ENCODE measurements at places on chromosomes 13 and 19. TPM values are rescaled to one million over a fixed set of nuclear protein-coding genes. Genes with fewer than 3 reads are reported as not detected.

The VASP gene
- total RNA-seq, result 226 TPM

The HMG20B gene
- total RNA-seq, result 55.6 TPM

The BSG gene
- total RNA-seq, result 712 TPM

The FPR1 gene
- total RNA-seq, result 0.16 TPM

The MEDAG gene
- 0.15 TPM for total RNA-seq

The RB1 gene
- total RNA-seq, result 17.3 TPM

The KLF1 gene
- total RNA-seq, result 0.11 TPM

The NUDT19 gene
- total RNA-seq, result 42.6 TPM

The ZNF799 gene
- 1.6 TPM for total RNA-seq

The FLT1 gene
- 0.02 TPM for total RNA-seq

The PTH2 gene
- total RNA-seq, result not detected

The MCEMP1 gene
- not detected for total RNA-seq

The SLC1A6 gene
- not detected for total RNA-seq

The KLK4 gene
- total RNA-seq, result not detected

The INSL3 gene
- 0.31 TPM for total RNA-seq

The MPV17L2 gene
- total RNA-seq, result 9.3 TPM

The DKKL1 gene
- 0.55 TPM for total RNA-seq

The GPC6 gene
- 7.2 TPM for total RNA-seq

The NECTIN2 gene
- total RNA-seq, result 68.1 TPM

The GRIK5 gene
- total RNA-seq, result 0.53 TPM

The ZNF626 gene
- total RNA-seq, result not detected

The MRPS31 gene
- 13.8 TPM for total RNA-seq

The SLC8A2 gene
- 0.37 TPM for total RNA-seq

The FBN3 gene
- not detected for total RNA-seq

The CD33 gene
- total RNA-seq, result not detected

The ZNF491 gene
- total RNA-seq, result not detected

The KCNN1 gene
- total RNA-seq, result 1.3 TPM

The SBK3 gene
- total RNA-seq, result 2.6 TPM

The KLK10 gene
- 0.31 TPM for total RNA-seq

The ZNF723 gene
- not detected for total RNA-seq

The OR10H1 gene
- not detected for total RNA-seq

The BLOC1S3 gene
- total RNA-seq, result 37.6 TPM

The ATXN8OS gene
- not detected for total RNA-seq

The LPAR6 gene
- 0.86 TPM for total RNA-seq

The PPP2R1A gene
- total RNA-seq, result 207 TPM

The IGFL3 gene
- not detected for total RNA-seq

The ATP4A gene
- total RNA-seq, result 0.02 TPM

The ZNF442 gene
- total RNA-seq, result not detected

The F10 gene
- not detected for total RNA-seq

The C19orf18 gene
- not detected for total RNA-seq

The ZNF584 gene
- total RNA-seq, result 18.9 TPM

The WDR88 gene
- total RNA-seq, result not detected

The GZMM gene
- 0.32 TPM for total RNA-seq

The PSG6 gene
- total RNA-seq, result not detected

The MADCAM1 gene
- total RNA-seq, result 0.19 TPM

The HSD17B14 gene
- total RNA-seq, result 12.5 TPM

The KLK14 gene
- 0.41 TPM for total RNA-seq

Measured in A549 treated with dexamethasone at 1 μM for 4 hours (cell line).